Activated naive CD8-positive, alpha-beta T cell treated with anti-CD3 and anti-CD28 coated beads, Interleukin-2, amount 10 ng/mL, durations not matched to agents 7 days and 5 days (primary cell): ENCODE measurements at places on chromosomes 11 and 22.

- no peak for DNase-seq
Observed at GRCh38 chr11:75505916-75506692, 19.6 kb downstream of the GDPD5 start.

GRCh38 chr22:42646569-42647525 lies 2.3 kb downstream of the CYB5R3 start:
- no peak for DNase-seq

- no peak for DNase-seq
Observed at GRCh38 chr11:84518631-84519183, 1108.4 kb downstream of the DLG2 start.

DNA sequence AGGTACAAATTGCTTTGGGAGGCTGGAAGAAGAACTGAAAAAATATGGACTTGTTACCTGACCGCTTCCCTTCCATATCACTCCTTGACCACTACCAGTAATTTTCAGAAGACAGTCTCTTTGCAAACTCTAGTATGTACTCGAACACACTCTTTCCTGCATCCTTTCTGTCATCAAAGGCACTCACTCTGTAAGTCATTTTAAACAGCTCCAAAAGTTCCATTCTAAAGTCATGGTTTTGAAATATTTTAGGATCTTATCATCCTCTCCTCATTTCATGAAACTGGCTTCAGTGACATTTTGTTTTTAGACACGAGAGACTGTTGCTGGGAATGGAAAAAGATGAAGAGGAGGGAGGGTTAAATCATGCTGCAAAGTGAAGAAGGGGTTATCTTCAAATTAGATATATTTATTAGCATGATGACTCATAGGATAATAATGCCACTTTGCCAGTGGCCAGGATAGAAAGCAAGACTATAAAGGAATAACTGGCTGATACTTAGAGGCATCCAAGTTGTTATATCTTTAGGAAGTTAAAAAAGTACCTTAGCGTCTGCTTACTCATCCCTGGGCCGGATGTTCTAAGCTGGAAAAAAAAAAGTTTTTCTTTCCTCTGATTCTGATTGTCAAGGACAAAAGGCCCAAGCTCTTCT lies 549.3 kb downstream of the METTL15 start:
- DNase-seq = no peak

- DNase-seq = no peak
Observed at GRCh38 chr11:15141381-15141780, 26.7 kb downstream of the INSC start.

DNA sequence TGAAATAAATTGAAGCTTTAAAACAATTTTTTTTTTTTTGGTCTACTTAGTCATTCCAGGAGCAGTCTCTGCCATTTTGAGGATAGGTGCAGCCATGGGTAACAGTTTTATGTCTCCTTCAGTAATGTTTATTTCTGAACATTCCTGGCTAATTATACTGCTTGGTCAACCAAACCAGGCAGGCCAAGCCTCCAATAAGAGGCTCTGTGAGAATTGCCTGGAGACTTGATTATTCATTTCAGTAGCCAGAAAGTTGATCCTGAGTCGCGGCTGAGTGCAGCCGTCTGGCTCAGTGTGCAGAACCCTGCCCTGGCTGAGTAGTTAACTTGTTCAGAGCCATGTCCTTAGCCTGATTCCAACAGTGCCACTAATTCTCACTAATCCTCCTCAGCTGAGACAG lies 364.0 kb upstream of the FAT3 start:
- no peak for DNase-seq

- no peak for DNase-seq
Observed at GRCh38 chr11:72681226-72682153, 7.3 kb upstream of the PDE2A start.

GRCh38 chr11:43779306-43779705 lies 98.8 kb downstream of the HSD17B12 start:
- DNase-seq = no peak

DNA sequence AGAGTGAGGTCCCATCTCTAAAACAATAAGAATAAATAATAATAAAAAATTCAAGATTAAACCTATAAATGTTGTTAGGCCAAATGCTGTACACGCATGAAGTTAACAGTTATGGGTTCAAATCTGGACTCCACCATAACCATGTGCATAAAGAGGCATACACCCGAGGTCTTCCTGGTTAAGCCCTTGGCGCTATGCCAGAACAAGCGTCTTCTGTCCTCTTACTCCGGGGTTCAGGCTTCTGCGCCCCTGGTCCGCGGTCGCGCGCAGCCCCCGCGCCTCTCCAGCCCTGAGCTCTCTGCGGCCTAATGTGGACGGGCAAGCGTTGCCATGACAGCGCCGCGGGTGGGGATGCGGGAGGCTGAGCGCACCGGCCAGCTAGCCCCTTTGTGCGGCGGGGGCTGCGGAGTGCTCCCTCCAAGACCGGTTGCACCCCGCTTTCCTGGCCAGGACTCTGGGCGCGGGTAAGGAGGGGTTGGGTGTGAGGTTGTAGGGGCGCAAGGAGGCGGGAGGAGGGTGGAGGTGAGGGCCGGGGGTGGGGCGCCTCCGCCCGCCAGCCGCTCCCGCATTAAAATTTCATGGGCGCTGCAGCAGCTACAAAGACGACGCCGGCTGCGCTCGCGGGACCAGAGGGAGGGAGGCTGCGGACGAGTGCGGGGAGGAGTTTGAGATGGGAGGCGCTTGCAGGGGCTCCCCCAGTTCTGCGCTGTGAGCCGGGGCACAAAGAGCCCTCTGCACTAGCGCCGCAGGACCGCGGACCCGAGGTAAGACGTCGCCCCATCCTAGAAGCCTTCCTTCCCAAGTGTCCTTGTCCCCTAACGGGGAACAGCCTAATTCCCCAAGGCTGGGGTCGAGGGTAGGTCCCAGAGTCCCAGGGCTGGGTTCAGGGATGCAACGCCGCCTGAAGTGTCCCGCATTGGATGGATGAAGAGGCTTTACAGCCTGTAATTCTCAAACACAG lies at the start of gene MIAT:
TSS of gene MIAT (plus strand) at position 698 of the 961 bp plus-strand sequence.
- peak; percentile 82 for DNase-seq

DNA sequence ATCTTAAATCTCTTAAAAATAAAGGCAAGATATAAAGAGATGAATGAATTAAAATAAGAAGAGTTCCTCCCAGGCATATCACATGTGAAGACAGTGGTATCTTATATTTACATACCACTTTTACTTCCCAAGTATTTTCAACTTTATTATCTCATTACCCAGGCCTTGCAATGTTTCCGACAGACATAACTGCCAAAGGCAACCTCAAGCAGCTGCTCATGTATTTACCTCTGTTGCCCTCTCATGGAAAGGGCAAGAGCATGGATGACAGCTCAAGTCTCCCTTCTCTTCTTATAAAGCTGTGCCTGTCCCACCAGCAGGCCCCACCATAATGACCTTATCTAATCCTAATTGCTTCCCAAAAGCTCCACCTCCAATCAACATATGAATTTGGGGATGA lies 894.2 kb downstream of the NTM start:
- DNase-seq = no peak

DNA sequence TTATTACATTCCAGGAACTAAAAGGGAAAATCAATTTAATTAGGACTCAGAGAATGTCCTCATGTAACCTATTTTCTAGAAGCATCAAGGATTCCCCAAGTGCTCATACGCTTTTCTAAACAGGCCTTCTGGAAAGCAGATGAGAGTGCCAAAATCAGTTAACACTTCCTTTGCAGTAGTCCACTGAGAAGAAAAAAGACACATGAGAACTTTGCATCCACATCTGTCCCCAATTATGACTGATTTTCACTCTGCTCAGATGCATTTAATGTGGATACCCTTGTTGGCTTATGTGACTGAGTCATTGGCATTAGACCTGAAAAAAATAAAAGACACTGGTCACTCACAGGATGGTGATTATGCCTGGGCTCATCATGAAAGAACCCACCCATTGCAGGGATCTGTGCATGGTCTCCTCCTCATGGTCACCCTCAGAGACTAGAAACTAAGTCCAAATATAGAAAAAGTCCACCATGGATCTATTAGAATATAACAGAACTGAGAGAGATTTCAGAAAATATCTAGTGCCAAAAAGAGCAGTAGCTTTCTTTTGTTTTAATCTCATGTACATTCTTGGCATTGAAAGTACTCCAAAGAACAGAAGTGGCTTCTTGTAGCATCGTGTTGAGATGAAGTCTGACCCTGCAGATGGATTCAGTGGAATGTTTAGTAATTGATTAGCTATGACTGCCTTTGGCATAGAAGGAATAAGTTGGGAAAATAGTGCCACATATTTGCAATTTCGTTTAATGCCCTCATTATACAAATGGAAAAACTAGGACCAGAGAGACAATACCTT lies 48.8 kb upstream of the FIBIN start:
- no peak for DNase-seq

DNA sequence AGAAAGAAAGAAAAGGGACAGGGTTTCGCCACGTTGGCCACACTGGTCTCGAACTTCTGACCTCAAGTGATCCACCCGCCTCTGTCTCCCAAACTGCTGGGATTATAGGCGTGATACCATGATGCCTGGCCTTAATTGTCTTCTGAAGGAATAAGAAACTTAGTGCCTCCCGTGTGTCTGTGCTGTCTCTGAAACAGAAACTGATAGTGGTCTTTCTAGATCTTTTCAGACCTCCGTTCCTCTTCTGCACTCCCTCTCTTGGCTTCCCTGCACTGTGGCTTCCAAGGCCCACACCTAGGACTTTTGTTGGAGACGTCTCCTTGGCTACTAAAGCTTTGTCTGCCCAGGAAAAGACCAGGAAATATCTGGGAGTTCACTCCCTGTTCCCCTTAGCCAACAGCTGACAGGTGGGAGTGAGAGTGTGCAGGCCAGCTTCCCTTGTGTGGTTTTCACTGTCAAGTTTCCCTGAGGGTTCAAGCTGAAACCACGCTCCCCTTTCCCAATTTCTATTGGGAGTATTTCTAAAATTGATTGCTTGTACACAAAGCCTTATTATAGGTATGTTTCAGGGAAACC lies 10.1 kb upstream of the HTR3B start:
- DNase-seq = no peak

- no peak for DNase-seq
Observed at GRCh38 chr22:18905540-18906409, at the start of gene DGCR6. Gene DGCR6, plus strand, starts transcription at chr22:18906320. Its CDS starts 55 bp downstream, at chr22:18906375.

GRCh38 chr11:133403900-133404299 lies 128.4 kb downstream of the OPCML start:
- no peak for DNase-seq

DNA sequence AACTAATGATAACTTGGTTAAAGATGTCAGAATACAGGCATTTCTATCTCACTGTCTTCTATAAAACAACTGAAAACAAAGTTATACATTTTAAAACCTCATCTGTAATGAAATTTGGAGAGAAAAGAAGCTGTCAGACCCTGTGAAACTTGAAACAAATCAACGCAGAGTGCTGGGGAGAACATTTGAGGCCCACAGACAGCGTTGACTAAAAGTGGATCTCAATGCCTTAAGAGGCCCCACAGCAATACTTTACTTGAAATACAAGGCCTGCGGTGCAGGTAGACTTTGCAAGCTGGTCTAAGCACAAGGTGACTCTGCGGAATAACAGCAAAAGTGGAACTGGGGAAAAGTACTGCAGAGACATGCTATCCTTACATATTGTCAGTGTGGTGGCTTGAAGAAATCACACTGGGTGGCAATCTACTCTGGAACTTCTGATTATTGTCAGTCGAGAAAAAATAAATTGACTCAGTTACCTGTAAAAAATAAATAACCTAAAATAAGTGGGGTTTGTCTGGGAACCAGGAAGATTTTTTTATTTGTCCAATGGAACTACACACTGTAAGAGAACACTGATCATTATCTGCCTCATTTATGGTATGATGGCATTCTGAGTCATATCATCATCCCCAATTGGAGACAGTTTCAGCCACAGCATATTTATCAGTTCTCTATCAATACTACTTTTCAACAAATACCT lies 138.9 kb downstream of the LUZP2 start:
- no peak for DNase-seq

DNA sequence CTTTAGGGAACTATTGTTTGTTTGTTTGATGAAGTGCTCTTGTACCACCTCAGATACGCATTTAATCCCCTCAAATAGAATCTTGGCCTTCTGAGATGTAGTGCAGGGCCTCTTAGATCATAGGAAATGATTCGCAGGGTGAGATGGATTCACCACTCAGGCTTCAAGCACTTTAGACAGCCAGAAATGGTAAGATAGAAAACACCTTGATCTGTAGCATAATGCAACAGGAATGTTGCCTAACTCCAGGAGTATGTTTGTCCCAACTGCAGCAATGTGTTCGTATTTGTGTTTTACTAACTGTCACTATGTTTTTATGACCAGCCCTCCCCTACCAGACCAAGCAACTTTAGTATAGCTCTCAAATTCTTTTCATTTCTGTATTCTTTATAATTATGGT lies 761.2 kb downstream of the NELL1 start:
- no peak for DNase-seq

DNA sequence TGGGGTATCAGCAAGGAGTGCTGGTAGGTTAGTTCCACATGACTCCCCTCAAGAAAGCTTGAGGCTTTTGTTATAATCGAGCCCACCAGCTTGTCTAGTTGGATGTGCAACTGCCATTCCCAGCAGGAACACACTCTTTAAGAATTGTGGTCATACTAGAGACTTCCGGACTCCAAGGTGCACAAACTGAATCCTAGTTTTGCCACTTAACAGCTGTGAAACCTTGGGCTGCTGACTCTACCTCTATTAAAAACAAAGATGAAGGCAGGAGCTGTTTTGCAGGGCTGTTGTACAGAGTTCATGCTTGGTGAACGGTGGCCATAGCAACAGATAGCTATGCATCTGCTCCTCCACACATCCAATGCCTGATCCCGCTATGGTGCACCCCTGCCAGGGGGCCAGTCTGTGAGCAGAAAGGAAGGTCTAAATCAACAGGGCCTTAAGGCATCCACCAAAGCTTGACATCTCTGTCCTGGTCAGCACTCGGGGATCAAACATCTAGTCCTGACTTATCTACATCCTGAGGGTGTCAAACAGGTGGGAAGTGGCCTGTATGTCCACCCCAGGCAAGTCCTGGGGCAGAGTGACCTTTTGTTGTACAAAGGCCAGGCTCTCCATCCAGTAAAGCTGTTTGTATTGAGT lies 36.4 kb downstream of the DKK3 start:
- no peak for DNase-seq

DNA sequence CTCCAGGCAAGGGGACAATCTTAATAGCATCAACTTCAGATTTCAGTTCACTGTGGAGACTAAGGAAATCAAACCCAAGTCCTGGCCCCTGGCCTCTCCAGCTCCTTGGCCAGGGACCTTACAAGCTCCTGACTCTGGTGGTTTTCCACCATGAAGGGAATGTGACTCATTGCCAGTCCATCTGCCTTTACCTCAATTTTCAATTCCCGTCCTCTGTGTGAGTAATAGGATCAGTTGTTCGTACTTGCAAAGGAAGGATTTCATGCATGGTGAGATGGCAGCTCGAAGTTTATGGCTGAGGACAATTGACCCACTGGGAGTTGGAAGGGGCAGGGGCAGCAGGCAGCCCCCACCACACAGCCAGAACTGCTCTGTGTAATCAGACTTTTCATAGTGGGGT lies 42.5 kb downstream of the INSC start:
- DNase-seq = no peak

- no peak for DNase-seq
Observed at GRCh38 chr11:19574916-19575315, 137.7 kb upstream of the NAV2 start.

- DNase-seq = no peak
Observed at GRCh38 chr11:23542816-23543215, 682.5 kb upstream of the CCDC179 start.
